Hindlimb muscle (tissue), 1 donor: ENCODE measurements at places on chromosomes 3 and 15.

- no peak for DNase-seq
These were observed 68.9 kb downstream of the NPTN start for GRCh38 chr15:73564255-73564654.

DNA sequence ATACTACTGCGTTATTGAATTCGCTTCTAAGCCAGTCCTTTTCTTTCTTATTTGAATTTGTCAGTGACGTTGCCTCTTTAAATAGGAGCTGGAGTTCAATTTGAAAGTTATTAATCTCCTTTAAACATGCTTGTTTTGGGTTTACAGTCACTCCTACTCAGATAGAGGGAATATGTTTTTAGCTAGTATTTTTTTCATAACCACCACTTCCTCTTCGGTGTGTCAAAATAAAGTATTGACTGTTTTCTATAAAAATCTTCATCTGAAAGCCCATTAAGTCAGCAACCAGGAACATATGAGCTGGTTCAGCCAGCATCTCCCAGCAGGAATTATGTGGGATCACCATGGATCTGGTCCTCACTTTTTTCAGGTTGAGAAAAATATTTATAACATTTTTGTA is 772.9 kb downstream of the DIPK2A start:
- DNase-seq = no peak

DNA sequence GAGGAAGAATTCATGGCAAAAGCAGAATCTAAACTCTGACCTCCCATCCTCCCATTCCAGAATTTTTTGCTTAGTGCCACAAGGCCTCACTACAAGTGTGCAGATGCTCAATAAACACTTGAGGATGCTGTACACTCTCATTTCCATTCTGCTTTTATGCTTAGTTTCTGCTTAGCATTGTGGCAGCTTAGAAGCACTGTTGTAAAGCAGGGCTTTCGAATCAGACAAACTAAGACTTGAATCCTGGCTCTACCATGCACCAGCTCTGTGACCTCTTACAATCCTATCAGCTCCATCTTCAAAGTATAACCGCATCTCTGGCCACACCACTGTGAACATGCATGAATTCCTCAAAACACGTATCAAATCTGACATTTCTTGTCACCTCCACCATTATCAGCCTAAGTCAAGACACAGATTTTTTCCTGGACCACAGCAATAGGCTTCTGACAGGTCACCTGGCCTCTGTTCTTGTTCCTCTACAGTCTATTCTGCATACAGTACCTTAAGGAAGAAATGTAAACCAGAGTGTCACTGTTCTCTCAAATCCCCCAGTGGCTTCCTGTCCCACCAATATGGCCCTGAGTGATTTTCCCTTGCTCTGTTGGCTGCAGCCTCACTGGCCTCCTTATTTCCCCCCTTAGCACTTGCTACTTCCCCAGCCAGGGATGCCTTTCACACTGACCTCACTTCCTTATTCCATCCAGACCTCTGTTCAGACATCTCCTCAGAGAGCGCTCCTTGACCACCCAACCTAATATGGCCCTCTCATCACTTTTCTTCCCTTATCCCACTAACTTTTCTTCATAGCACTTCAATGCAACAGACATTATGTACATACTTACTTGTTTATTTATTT is 8.1 kb upstream of the PHC3 start:
- no peak for DNase-seq

DNA sequence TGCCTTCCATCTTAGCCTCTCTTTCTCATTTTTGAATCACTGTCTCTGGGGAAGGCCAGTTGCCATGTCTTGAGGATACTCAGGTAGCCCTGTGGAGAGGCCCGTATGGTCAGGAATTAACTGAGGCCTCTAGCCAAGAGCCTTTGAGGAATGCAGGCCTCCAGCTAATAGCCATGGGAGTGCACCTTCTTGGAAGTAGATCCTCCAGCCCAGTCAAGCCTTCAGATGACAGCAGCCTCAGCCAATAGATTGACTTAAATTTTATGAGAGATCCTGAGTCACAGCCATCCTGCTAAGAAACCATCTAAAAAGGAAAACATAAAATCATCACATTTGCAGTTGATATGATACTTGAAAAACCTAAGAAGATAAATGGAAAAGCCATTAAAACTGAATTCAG is 112.5 kb upstream of the BNIP2 start:
- DNase-seq = no peak

DNA sequence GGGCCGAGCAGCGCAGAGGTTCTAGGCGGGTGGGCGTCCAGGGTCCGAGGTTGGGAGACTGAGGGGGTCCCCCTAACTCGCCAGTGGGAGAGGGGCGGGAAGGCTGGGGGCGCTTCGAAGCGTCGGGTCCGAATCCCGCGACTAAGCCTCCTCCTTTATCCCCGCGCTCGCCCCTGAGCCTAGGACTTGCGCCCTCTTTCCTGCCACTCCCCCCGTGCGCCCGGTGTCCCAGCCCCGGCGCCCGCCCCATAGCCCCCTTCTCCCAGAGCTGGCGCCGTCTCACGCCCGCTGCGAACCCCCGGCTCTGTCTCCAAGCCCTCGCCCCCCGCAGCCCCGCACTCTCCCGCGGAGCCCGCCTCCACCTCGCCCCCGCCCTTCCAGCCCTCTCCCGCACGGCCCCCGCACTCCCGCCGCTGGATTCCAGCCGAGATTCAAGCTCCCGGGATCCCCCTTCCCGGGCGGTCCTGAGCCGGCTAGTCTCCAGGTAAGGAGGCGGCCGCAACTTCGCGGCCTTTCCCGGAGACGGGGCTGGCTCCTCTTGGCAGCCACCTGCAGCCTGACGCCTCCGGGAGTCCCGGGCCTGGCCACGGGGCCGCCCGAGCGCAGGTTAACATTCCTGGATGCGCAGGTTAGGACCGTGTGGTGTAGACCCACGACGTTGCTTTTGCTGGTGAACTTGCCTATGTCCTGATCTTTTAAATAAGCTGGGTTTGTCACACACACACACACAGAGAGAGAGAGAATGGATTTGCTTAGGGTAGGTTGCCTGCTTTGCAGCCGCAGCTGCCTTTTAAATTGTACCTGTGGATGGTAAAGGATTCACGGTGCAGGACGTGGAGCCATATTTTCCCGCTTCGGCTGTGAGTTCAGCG is 563 bp downstream of the PXYLP1 start:
- peak; percentile 29 for DNase-seq

DNA sequence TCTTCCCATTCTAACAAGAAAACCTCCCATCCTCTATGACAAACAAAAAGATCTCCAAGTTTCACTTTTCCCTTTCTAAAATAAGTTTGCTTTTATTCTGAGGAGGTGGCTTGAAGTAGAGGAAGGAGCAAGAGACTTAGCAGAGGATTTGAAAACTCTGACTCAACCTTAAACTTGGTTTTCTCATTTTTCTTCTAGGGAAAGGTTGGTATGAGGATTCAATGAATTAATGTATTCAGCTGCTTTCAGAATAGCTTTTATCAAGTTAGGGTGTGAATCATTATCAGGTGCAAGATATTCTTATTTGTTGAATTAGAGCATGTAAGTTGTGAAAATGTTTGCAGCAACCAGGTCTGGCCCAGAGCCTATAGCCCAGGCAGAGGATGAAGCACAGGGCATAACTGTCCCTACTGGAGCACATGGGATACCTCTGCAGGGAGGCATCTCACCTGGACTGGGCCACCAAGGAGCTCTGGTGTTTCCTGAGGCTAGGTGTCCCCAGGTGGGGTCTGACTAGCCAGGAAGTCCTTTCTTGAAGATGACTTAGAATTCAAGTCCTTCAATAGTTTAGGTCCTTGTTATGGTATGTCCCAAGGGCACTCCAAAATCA is 42.3 kb downstream of the SATB1 start:
- DNase-seq = no peak

GRCh38 chr15:63200464-63201249 is 11.3 kb downstream of the RAB8B start:
- no peak for DNase-seq

- DNase-seq = no peak
These were observed 259.9 kb upstream of the TMC3 start for GRCh38 chr15:81633889-81634288.

DNA sequence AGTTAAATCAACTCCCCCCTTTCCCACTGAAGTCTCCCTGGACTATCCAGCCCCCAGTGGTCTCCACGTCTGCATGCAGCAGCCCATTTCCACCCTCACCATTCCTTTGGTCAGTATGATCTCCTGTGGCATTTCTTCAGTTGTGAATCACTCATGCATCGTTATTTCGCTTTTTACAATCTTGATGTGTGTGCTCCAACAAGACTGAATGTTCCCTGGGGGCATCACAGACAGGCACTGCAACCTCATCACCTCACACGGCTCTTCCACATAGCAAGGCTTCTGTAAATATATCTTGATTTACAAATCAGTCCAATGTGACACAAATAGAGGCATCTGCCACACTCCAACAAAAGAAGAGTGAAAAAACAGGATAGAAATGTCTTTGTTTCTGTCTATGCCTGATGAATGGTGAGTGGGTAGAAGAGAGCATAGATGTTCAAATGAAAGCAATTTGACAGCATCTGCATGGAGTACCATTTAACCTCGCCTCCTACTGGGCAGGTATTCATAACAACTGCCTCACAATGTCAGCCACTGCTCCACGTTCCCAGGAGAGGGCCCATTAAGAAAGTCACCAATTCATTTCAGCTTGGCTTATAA is 5.2 kb downstream of the HEG1 start:
- DNase-seq = no peak

GRCh38 chr3:126202276-126202675 is 21.9 kb upstream of the ALDH1L1 start:
- no peak for DNase-seq

GRCh38 chr15:25543196-25543595 is 104.4 kb upstream of the UBE3A start:
- peak; percentile 51 for DNase-seq

DNA sequence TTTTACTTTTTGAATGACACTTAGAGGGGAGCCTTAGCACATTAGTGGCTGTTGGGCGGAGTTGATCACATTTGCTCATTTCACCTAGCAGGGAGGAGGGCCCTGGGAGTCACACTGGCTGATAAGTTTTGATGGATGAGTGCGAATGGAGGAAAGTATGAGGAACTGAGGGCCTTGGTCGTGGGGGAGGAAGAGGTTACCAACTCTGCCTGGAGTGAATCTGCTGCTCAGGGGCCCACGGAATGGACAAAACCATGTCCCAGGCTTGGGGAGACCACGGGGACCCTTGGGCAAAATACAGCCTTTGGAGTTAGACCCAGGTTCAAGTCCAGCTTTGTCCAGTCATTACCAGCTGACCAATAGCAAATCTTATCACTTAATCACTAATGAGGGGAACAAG is 5.1 kb upstream of the FLNB start:
- no peak for DNase-seq
